ENCODE measurements at places on chromosomes 7 and 10.

DNA sequence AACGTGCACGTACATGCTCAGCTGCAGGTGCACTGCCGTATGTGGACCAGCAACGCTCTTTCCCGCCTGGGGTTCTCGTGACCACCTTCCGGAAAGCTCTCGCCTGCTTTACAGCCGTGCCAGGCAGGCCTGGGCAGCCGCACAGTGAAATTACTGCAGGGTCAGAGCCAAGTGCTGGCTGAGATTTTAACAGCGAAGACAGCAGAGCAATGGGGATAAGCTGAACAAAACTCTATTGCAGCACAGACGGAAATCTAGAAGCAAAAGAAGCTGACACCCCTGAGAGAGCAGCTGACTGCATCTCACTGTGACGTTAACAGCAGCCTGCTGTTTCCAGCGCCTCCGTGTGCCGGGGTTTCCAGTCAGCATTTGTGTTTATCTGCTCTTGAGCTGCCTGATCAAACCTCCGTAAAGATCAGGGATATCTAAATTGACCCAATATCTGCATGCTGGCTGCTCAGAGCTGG is 179.0 kb downstream of the DIP2C start:
- no peak for DNase-seq

DNA sequence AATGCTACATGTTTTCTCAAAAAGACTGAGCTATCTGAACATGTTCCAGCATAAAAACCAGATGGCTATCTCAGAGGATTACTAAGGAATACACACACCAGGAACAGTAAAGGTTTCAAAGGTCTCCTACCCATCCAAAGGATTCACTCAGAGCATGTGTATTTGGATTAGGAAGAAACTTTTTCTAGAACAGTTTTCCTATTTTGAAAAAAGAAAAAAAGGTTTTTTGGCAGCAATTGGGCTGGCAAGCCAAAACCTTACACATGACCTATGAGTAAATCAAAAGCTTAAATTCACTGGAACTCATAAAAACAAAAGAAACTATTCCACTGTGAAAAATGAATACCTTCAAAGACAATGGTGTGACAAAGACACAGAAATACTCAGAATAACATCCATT is 9.6 kb downstream of the TPK1 start:
- DNase-seq = no peak

DNA sequence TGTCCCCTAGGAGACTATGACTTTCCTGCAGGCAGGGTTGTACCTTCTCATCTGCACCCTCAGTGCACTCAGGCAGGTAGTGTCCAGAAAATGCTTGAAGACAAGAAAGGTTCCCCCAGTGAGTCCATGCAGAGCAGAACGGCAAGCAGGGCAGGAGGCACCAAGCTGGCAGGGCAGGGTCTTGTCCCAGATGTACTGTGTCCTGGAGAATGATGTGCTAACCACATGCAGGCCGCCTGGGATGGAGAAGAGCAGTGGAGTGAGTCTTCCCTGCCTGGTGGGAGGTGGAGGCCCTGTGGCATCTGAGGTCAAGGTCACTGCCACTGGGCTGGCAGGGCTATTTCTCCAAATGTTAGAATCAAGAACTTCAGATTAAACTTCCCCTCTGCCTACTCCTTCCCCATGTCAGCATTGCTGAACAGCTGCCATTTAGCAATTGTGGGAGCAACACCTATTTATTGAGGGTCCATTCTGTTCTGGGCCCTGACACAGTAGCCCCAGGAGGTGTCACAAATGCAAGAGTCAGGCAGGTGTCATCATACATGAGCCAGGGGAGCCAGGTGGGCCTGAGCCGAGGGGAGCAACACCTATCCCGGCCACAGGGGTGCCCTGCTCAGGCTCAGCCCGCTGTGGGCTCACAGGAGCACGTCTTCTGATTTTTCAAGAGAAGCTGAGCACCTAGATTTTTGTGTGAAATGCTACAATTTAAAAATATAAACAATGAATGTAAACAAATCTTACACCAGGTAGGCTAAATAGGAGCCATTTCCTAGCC is 34.1 kb downstream of the PTPRE start:
- DNase-seq = no peak

DNA sequence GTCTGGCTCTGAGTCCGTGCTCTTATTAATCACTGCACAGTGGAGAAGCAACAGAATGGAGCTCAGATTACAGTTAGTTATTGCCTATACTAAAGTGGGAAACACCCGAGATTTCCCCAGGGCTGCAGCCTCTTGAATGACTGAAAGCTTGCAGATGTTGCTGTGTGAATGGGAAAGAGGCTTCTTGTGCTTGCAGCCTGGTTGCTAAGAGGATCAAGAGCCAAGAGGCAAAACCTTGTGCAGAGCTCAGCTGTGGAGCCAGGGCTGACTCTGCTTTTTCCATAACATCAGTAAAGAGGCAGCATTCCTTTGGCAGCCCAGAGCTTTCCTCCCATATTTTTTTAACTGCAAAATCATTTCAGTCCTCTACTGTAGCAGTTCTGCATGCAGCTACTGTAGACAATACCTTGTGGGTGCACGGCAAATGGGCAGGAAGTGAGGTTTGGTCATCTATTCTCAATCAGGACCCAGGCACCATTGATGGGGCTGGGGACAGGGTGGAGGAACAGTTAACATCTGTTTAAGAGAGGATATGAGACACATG is 86.5 kb downstream of the RALA start:
- DNase-seq = no peak

- no peak for DNase-seq
Observed at GRCh38 chr7:68038621-68039314, 1042.1 kb downstream of the TYW1 start.

GRCh38 chr7:78279457-78279856 is 480.9 kb downstream of the PHTF2 start:
- no peak for DNase-seq

DNA sequence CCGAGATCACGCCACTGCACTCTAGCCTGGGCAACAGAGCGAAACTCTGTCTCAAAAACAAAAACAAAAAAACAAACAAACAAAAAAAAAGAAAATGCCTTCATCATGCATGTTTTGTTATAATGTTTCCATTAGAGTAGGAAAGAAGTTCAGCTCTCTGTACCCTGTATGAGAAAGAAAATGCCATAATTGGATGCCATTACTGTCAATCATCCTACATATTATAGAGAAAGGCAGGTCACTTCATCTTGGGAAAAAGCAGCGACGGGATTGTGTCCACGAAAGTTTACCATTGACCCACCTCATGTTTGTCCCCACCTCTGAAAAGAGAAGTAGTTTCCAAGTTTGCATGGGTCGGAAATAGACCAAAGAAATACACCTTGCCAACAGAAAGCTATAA is 33.8 kb downstream of the SEC61G start:
- DNase-seq = no peak

- no peak for DNase-seq
Observed at GRCh38 chr10:65838811-65839210, 1087.0 kb upstream of the LRRTM3 start.

DNA sequence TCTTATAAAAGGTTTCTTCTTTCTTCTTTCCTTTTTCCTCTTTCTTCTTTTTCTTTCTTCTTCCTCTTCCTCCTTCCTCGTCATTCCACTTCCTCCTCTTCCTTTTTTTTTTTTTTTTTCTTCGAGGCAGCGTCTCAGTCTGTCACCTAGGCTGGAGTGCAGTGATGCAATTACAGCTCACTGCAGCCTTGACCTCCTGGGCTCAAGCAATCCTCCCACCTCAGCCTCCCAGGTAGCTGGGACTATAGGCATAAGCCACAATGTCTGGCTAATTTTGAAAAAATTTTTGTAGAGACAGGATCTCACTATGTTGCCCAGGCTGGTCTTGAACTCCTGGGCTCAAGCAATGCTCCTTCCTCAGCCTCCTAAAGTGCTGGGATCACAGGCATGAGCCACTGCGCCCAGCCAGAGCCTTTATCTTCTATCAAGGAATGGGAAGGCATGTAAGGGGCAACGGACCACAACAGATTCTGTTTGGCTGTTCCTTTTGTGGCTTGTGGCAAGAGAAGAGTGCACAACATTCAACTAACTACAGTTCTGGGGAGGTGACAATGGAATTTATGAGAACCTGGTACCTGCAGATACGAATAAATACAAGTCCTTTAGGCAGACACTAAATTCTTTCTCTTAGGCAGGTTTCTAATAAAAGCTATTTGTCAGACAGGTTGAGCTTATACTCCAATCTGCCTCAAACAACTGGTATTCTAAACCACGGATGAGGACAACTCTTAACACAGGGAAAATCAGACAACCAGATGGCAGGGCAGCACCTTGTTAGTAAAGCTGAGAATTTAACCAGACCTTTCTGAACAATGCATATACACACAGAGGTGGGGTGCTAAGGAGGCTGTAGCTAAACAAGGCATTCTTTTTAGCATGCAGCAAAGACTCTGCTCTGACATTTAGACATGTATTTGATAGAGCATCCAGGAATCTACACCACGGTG is 100.3 kb downstream of the DOCK4 start:
- no peak for DNase-seq

DNA sequence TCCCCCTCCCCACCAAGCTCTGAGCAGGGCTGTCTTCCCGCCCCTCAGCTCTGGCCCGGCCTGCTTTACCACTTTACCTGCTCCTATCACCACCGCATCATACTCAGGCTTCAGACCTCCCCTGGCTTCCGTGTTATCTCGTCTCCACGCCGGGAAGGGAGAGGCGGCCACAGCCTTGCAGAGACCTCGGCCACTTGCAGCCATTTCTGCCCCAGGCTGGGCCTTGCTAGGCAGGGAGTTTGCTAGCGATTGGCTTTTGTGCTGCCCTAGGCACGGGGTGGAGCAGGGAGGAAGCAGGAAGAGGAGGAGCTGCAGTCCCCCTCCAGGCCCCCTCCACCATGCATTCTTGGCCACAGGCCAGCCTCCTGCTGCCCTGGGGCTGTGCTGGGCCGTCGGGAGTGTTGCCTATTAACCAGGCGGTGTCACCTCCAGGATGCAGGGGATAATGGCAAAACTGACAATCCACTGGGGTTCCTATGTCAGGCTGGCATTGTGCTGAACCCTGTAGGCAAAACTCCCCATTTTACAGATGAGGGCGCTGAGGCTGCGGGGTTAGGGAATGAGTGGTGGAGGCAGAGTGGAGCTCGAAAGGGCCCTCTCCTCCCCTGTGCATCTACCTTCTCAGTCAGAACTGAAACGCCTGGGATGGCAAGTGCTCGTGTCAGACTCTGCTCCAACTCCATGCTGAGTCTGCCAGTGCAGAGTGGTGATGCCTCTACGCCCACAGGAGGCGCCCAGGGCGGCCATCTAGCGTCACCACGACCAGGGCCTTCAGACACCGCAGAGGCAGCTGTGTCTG is at the start of gene PYROXD2:
PYROXD2 (minus strand) TSS at position 251 of the 799 bp plus-strand sequence; CDS start at position 204, 47 bp downstream.
- peak; percentile 24 for DNase-seq

- DNase-seq = no peak
Observed at GRCh38 chr10:120221873-120222485, 235.0 kb upstream of the PLPP4 start.

DNA sequence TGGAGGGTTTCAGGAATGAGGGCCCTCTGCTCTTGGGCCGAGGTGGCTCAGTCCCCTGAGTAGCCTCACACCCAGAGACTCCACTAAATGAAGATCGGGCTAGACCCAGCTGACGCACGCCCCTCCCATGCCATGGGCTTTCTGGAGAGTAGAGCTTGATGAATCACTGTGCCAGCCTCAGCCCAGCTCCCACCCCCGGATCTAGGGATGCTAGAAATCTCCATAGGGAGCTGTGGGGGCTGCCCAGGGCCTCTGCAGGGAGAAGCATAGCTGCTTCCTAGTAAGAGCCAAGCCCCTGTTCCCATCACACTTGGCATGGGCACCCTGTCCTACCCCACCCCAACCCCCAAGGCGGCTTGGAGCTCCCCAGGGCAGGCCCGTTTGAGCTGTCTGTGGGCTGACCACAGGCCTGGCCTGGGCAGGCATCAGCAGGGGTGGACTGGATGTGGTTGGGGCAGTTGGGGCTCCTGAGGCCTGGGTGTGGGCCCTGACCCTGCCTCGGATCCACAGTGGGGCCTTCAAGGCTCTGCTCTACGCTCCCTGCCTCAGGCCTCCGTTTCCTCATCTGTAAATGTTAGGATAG is 121.2 kb downstream of the ZMIZ1 start:
- DNase-seq = no peak

- DNase-seq = no peak
Observed at GRCh38 chr7:158821171-158822031, 7.9 kb downstream of the ESYT2 start.

GRCh38 chr7:133723044-133723443 is 404.1 kb upstream of the LRGUK start:
- no peak for DNase-seq

- DNase-seq = no peak
Observed at GRCh38 chr10:103262229-103262628, 14.7 kb upstream of the INA start.

- no peak for DNase-seq
Observed at GRCh38 chr10:784403-785088, 95.1 kb upstream of the DIP2C start.

DNA sequence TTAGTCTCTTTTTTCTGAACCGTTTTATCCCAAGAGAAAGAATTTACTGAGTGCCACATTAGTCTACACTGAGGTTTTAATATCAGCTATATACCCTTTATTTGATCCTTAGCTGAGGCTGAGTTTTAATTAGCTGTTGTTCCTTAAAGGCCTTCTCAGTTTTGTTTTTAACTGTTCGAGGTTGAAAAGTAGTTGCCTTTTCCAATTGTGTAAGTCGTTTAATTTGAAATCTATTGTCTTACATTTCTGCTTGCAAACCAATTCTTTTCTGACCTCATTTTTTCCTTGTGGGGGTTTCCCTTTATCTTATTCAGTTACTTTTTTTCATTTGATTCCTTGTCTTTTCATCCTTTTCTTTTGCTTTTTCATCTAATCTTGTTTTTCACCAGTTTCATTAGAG is 30.8 kb downstream of the UMAD1 start:
- DNase-seq = no peak

- DNase-seq = no peak
Observed at GRCh38 chr10:12228851-12229250, 32.9 kb downstream of the CDC123 start.

DNA sequence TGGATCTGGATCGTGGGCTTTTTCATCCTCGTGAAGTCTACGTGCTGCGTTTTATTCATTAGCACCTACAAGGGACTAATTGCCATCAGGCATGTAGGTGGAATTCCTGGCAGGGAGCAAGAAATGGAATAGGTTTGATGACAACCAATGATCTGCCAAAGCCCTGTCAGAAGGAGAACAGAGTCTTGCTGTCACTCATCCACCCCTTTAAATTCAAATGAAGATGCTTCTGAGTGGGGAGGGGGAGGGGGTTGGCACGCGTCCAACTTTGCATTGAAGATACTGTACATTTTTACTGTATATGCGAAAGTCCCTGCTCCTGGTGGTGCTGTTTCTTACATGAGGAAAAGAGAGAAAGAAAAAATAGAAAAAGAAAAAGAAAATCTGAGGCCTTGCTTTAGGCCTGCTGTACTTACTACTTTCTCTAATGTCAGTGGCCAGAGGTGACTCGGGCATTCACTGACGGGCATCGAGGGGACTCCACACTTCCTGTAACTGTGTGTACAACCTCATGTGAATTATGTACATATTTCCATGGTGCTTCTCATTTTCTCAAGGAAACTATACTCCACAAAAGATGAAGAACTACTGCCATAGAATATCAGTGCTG is 569.1 kb downstream of the INHBA start:
- no peak for DNase-seq

All from activated T-helper 1 cell treated with Interleukin-2 at 50 U/mL for 16 hours (primary cell).